ENCODE measurements at places on chromosomes 16 and 17.

GRCh38 chr17:44229090-44229489 is 9.6 kb upstream of the UBTF start:
- DNase-seq, result no peak

- DNase-seq, result no peak
Measured at GRCh38 chr17:61942085-61942484, 14.3 kb upstream of the INTS2 start.

GRCh38 chr17:36939052-36939801 is 2.0 kb downstream of the LHX1 start:
- no peak for DNase-seq

GRCh38 chr16:87295259-87295658 is 21.9 kb downstream of the C16orf95 start:
- DNase-seq, result no peak

DNA sequence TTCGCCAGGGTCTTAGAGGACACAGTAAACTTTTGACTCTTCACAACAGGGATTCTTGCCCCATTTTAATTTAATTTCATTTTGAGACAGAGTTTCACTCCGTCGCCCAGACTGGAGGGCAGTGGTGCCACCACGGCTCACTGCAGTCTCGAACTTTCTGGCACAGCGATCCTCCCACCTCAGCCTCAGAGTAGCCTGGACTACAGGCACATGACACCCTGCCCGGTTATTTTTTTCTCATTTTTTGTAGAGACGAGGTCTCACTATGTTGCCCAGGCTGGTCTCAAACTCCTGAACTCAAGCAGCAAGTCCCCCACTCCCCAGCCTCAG is 329 bp upstream of the NLE1 start:
- DNase-seq, result no peak

- DNase-seq, result no peak
Measured at GRCh38 chr16:25012525-25012991, 2.6 kb downstream of the ARHGAP17 start.

GRCh38 chr17:1434150-1434549 is 21.9 kb downstream of the CRK start:
- DNase-seq, result no peak

DNA sequence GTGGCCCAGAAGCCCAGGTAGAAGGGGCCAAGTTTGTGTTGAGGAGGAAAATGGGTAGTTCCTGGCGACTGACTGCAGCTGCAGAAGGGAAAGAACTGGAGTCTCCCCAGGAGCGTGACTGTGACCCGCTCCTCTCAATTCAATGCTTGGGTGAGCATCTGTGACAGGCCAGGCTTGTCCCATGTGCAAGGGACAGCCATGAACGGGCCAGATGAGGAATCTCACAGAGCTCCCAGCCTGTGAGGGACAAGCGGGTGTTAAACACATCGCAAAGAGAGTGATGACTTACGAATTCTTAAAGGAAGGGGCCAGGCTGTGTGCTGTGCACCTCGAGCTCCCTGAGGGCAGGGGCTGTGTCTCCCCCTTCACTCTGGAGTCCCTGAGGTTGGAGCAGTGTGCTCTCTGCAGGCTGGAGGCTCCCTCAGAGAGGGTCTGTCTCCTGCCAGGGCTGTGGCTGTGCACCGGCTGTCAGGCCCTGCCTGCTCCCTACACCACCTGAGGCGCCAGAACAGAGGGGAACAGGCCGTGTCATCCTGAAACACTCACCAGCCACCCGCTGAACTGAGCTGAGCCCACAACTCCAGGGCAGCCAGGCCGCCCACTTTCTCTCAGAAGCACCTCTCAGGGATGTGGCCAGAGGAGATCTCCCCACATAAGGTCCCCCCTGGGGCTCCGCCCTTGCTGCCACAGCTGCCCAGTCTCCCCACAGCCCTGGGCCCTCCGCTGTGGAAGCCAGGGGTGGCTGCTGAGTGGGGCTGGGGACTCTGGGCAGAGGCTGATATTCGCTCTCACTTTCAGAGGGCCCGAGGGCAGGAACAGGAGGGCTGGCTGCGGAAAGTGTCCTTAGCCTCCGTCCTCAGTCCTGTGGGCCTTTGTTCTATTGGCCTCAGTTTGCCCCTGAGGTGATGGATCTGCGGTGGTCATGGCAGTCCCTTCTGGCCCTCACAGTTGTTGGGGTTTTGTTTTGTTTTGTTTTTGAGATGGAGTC is 25.7 kb upstream of the NXPH3 start:
- DNase-seq, result no peak

DNA sequence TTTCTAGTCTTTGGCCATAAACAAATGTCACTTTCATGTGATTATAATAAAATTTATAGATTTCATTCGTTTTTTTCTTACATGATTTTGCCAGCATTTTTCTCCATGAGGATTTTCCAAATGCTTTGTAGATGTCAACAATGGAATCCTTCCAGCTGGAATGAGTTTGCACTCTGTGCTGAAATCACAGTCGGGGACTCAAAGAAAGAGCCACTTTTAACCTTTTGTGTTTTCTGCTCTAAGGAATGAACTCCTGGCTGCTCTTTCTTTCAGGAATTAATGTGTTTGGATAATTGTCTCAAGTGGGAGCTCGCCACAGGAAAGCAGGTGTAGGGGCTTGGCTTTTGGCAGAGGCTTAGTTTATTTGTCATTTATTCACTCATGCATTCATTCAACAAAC is 372.3 kb upstream of the SALL1 start:
- no peak for DNase-seq

- no peak for DNase-seq
Measured at GRCh38 chr17:62565817-62566216, 61.7 kb upstream of the MRC2 start.

DNA sequence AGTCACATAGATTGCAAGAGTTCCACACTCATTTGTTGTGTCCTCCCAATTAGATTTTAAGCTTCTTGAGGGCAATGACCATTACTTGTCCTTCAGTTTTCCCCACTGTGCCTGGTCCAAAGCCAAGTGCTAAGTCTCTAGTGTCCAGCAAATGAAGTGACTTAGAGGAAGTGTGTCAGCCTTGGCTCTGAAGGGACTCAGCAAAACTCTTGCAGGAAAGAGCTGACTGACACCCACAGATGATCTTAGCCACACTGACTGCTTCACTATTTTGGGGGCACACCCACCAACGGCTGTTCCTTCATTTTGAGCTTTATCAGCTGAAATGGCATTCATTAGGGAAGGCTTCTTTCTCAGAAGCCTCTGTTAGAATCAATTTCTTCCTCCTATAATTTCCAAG is 358.1 kb downstream of the UTP18 start:
- DNase-seq, result no peak

DNA sequence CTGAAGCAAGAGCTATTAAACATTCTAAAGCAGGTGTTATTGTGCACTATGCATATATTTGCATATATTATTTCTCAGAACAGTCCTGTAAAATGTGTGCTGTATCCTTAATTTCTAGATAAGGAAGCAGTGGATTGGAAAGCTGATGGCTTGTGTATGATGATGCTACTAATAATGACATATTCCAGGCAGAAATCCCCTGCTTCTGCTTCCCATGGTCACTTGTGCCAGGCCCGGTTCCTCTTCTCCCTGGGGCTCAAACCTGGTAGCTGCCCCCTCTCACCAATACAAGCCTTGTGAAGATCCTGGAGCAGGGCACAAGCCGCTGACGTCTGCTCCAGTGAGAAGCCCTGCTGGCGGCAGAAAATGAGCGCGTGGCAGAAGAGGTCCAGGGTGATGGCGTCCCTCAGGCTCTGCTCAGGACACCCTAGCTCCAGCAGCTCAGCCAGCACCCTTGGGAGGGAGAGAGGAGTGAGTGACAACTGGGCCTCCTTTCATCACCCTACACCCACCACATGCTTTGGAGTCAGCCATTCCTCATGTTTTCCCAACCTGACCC is 1.8 kb downstream of the CFAP119 start:
- no peak for DNase-seq

DNA sequence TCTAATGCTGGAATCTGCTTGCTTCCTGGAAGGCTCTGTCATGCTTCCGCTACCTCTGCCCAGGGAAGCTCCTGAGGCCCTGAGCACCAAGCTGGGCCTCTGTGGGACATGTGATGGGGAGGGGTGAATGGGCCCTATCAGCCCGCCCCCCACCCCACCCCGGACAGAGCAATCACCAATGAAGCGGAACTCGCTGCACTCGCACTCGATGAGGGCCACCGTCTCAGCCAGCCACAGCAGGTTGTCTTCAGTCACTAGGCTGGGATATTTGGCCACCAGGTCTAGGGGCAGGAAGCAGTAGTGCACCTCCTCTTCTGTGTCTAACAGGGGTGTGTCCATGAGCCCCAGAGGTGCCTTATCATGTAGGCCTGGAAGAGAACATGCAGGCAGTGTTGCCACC is 23.6 kb downstream of the KCTD19 start:
- DNase-seq, result no peak

GRCh38 chr17:38904892-38905291 is 20.5 kb upstream of the LASP1NB start:
- DNase-seq, result no peak

DNA sequence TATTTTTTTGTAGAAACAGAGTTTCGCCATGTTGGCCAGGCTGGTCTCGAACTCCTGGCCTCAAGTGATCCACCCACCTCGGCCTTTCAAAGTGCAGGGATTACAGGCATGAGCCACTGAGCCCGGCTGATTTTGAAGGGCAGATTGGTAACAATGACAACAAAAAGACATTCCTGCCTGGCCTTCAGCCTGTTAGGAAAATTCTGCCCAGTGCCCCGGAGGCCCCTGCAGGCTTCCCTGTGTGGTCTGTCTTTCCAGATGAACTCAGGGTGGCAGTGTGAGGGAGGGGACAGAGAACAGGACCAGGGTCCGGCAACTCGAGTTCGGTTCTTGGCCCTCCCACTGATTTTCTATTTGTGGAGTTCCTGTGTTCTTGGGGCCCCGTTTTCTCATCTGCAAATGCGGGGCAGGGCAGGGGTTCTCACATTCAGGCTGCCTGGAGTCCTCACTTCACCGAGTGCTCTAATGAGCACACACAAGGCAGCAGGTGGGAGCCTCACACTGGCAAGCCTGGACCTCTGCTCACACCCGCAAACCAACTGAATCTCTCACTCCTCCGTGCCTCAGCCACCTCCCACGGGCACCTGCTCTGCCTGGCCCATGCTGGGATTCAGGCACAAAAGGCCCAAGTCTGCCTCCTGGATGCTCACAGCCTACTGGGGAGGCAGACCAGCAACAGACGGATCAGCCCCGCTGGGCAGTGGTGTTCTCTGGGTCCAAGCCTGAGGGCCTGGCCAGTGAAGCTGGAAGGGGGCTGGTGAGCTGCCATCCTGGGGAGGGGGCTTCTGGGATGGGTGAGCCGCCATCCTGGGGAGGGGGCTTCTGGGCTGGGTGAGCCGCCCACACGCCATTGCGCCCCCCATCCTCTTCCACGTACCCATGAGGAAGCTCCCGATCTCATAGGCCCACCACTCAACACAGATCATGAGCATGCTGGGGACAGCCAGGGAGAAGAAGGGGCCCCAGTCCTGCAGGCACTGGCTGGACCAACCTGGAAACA is 10.3 kb downstream of the SLC47A2 start:
- no peak for DNase-seq

DNA sequence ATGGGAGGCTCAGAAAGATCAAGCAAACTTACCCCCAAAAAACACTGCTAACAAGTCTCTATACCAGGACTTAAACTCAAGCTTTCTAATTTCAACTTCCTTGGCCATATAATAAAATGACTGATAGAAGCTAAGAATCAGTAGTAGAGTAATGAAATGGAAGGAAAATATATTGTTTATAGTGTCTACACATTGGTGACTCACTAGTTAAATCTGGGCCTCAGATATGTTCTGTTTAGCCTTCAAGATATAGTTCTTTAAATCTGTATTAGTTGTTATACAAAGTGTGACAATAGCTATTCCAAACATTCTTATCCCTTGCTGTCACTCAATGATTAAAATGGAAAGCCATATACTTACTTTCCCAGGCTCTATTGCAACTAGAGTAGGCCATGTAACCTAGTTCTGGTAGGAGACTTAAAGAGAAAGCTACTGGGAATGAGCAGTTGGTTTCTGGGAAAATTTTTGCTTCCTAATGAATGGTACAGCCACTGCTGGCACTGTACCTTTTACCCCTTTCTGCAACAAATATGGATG is 18.3 kb downstream of the SSH2 start:
- DNase-seq, result no peak

- no peak for DNase-seq
Measured at GRCh38 chr17:2013994-2014317, 11.2 kb downstream of the RTN4RL1 start.

GRCh38 chr16:69318177-69318910 is 7.2 kb downstream of the VPS4A start:
- DNase-seq, result no peak

- DNase-seq, result no peak
Measured at GRCh38 chr17:62665599-62665998, 38.1 kb downstream of the MRC2 start.

- no peak for DNase-seq
Measured at GRCh38 chr17:44241106-44241624, 21.7 kb upstream of the UBTF start.

DNA sequence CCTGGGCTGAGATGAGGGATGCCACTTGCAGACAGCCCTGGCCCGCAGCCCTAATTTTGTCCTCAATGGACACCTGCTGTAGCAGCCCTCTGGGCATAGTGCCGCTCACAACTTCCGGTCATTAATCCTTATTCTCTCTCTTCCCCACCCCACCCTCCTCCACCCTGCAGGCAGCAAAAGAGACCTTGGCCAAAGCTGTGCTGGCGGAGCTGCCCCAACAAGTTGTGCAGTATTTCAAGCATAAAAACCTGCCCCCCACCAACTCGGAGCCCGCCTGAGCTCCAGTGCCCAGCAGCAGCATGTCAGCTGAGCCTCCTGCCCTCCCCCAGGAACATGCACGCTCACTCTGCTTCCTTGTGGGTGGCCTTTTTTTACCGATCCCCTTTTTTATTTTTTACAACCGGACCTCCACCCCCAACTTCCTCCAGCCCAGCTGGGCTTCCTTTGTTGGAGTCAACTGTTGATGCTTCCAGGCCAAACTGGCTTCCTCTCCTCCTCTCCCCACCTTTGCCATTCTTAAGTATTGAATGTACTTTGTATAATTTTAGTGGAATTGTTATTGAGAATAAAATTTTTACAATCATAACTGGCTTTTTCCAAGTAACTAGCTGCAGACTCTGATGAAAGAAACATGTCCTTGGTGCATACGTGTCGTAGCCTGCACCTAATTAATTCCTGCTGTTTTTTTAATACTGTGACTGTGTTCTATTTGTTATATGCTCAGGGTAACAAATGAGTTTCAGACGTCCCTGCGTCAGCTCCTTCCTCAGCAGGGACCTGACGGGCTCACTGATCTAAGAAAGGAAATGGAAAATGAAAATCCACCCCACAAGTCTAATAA is 38.2 kb downstream of the PSME3IP1 start:
- no peak for DNase-seq

Data from activated T-cell treated with anti-CD3 and anti-CD28 coated beads for 24 hours (primary cell).